Activated T-cell treated with anti-CD3 and anti-CD28 coated beads for 1 hour (primary cell): ENCODE measurements at places on chromosomes 2 and 18.

DNA sequence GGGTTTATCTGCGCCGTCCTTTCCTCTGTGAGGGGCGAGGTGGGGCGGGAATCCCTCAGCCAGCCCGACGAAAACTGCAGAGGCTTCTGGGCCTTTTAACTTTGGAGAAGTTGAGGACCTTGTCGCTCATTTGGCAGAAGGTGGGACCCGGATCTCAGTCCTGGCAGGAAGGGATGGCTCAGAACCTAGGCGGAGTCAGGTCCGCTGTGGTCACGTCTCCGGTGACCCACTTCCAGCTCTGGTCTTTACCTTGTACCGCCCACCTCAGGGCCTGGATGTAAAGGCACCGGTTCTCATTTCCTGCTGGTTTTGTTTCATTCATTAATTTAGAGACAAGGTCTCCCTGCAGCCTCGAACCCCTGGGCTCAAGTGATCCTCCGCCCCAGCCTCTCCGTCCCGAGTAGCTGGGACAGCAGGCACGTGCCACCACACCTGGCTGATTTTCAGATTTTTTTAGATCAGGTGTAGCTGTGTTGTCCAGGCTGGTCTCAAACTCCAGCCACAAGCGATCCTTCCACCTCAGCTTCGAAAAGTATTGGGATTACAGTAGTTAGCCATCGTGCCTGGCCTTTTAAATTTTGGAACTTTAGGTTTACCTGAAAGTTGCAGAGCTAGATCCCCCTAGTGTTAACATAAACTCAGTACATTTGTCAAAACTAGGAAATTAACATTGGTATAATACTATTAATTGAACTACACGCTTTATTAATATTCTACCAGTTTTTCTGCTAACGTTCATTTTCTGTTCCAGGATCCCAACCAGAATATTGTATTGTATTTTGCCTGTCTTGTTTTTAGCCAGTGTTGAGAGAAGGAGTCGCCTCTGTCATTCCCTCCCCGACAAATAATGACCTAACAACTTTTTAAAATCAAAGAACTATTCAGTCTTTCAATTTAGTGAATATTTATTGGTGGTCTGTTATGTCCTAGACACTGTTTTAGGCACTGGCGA is 852 bp downstream of the POLI start:
- DNase-seq = peak; percentile 11

GRCh38 chr18:59665057-59666006 is 31.9 kb downstream of the CCBE1 start:
- no peak for DNase-seq

DNA sequence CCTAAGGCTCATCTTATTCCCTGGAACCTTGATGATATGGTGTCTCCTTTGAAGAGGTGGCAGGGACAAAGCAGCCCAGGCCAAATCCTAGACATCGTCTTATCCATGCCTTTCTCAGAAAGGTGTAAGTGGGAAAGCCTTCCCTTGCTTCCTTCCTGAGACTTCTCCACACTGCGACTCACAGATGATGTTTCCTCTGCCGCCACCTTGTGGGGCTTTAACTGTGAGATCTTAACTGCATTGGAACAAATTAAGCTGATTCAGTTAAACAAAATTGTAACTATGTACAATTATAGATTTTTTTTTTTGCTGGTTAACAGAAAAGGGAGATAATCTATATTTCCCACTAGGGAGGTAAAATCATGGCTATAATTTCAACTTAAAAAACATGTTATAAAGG is 10.0 kb upstream of the GCA start:
- DNase-seq = peak; percentile 16

DNA sequence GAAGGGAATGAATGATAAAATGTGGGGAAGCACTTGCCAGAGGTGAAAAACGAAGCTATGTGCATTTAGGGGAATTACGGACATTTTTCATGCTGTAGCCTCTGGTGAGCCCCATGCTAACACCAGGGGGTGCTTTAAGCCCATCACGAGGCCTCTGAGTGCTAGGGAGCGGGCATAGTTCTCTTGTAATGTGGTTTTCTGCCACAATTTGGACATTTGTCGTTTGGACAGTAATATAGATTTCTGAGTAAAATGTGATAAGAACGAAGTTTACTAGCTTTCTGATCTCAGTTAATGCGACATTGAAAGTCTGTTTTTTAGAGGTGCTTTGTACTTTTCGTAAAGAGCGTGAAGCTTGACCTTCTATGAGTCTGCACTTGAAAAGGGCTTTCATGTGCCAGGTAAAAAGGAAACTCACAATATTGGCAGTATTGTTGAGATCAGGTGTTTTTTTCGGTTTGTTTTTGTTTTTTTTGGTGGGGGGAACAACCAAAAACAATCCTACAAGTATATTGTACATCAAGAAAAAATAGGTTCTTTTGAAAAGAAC is 50.6 kb downstream of the TRAF3IP1 start:
- peak; percentile 30 for DNase-seq

DNA sequence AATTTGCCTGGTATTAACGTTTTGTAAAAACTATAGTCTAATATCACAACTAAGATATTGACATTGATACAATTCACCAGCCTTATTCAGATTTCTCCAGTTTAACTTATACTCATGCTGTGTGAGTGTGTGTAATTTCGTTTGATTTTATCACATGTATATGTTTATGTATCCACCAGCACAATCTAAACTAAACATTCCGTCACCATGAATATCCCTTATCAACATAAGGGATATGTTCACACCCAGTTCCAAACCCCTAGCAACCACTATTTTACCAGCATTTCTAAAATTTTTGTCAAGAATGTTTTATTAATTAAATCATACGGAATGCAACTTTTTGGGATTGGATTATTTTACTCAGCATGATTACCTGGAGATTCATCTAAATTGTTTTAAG is 450.3 kb downstream of the FBXO15 start:
- DNase-seq = no peak

DNA sequence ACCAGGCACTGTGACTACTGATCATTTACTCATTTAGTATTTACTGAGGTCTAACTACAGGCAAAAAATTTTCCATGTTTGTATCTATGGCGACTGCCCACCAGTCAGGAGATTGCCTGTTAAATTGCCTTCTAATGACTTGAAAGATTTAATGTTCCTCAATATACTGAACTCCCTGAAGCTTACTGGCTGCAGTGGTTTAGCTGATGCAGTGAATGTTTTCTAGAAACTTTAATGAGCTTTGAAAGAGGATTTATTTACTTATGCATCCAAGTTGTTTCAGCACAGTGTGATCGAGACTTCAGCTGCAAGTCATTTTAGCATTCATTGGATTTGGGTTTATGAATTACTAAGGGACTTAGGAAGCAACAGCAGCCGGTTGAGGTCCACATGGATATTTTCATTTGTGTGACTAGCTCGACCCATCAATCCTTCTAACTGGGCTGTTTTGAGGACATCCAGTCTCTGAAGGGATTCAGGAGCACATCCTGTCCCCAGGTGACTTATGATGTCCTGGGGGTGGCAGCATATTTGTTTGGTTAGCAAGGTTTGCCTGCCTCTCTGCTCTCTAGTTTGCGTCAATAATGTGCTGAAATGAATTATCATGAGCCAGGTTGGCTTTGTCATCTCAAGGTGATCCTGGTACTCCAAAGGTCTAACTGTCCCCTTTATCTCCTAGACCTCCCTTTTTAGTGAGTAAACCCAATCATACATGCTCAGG is 26.8 kb downstream of the ACMSD start:
- DNase-seq = no peak

DNA sequence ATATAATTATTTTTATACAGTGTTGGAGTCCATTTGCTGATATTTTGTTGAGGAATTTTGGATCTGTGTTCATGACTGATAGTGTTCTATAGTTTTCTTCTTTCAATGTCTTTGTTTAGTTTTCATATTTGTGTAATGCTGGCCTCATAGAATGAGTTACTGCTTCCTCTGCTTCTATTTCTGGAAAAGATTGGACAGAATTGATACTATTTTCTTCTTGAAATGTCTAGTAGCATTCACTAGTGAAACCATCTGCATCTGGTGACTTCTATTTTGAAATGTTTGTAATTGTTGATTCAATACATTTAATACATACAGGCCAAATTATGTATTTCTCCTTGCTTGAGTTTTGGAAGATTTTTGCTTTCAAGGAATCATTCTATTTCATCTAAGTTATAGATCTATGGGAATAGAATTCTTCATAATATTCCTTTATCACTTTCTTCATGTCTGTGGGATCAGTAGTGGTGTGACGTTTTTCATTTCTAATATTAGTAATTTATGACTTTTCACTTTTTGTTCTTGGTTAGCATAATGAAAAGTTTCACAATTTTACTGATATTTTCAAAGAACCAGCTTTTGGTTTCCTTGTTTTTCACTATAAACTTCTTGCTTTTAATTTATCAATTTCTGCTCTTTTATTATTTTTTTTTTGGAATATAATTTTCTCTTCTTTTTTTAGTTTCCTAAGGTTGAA is 509.9 kb upstream of the VRK2 start:
- no peak for DNase-seq

DNA sequence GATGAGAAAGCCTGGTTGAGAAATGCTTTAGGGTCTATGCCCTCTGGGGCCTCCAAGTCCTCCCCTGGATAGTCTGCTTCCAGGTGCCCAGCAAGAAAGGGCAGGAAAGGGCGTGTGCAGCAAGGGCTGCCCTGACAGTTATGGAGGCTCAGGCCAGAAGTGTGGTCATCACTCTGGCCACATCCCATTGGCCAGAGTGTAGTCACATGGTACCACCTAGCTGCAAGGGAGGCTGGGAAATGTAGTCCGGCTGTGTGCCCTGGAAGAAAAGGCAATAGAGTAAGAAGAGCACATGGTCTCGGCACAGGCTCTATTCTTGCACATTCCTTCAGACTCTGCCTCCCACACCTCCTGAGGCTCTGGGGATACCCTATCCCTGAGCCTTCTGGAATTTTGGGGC is 35.7 kb downstream of the ODC1 start:
- no peak for DNase-seq

- no peak for DNase-seq
These were observed 79.9 kb downstream of the TMEM247 start for GRCh38 chr2:46559261-46559660.

- no peak for DNase-seq
These were observed 85.5 kb upstream of the ZSWIM2 start for GRCh38 chr2:186934420-186934819.

DNA sequence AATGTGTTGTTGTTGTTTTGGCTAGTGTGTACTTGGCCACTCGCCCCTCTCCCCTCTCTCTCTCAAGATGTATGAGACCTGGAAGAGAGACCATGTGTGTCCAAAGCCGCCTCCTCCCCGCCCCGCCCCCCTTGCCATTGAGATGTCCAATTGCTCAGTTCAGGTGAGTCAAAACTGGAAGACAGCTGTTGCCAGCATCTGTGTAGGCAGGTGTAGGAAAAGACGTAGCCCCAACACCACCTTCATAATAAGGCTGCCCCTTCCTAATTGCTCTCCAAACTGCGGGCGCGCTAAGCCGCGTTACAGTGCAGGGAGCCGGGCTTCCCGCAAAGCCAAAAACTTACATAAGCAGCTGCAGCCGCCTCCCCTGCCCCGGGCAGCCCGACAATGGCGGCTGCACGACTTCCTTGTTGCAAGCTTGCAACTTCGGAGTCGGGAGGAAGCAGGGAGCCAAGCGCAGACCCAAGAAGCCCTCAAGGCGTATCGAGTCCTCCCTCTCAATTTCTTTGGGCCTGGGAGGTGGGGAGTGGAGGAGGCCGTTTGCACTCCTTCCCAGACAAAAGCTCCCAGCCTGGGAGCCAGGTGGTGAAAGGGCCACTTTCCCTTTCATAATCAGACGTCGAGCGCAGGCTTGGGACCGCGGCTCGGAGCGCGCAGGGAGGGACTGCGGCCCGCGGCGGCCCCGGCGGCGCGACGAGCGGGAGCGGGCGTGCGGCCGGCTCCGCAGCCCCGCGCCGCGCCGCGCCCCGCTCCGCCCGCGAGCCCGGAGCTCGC is 882 bp downstream of the ZBTB14 start:
- DNase-seq = peak; percentile 48

GRCh38 chr2:213162516-213163118 is 11.2 kb upstream of the IKZF2 start:
- DNase-seq = no peak

DNA sequence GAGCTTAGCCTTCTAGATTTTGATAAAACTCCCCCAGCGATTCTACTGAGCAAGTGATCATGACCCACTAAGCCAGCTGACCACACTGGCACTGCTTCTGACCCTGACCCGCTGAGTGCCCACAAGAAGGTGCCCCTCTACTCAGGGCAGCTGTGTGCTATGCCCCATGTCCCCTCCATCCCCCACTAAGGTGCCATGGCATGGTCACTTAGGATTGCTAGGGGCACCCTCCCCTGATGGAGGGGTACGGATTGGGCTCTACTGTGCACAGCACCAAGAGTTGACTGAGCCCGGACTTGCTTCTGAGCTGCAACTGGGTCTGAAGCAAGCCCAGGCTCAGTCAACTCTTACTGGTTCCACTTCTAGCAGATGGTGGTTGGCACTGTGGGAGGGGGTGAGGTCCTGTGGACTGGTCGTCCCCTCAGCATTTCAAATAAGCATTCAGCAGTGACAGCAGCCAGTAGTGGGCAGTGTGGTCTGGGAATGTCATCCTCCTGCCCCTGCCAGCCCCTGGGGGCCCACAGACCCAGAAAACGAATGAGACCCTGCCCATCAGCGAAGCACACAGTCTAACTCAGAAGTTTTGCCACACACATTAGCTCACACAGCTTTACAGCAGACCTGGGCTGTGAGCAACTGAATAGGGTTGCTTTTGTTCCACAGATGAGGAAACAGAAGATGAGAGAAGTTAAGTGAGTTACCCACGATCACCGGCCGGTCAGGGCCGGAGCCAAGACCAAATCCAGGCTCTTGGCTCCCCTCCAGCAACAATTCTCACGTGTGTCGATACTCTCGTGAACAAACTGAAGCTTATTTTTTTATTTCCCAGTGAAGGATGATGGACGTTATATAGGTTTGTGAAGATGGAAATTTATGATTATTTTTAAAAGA is 52.1 kb upstream of the FOSL2 start:
- DNase-seq = no peak

DNA sequence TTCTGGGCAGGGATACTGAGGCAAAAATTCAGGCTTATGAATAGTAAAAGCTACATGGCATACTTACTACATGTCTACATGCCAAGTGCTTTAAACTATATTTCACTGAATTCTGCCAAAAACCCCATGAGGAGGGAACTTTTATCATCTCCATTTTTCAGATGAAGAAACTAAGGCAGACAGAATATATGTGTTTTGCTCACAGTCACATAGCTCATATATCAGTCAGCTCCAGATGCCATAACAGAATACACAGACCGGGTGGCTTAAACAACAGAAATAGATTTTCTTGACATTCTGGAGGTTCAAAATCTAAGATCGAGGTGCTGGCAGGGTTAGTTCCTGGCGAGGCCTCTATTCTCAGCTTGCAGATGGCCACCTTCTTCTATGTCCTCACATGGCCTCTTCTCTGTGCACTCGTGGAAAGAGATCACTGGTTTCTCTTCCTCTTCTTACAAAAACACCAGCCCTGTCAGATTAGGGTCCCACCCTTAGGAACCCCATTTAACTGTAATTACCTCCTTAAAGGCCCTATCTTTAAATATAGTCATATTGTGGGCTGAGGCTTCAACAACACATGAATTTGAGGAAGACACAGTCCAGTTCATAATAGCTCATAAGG is 27.1 kb upstream of the CREB1 start:
- no peak for DNase-seq

GRCh38 chr2:98012561-98012991 is 16.8 kb upstream of the TMEM131 start:
- DNase-seq = no peak

- no peak for DNase-seq
These were observed 370.2 kb downstream of the NRXN1 start for GRCh38 chr2:50661682-50662081.

GRCh38 chr2:60745330-60745729 is 10.7 kb upstream of the PAPOLG start:
- no peak for DNase-seq

GRCh38 chr18:36526611-36527010 is 229.1 kb downstream of the FHOD3 start:
- DNase-seq = no peak
